ENCODE measurements at places on chromosomes 6 and 20. TPM values are rescaled to one million over a fixed set of nuclear protein-coding genes. Genes with fewer than 3 reads are reported as not detected.

The XRN2 gene
- 101 TPM for total RNA-seq

The THBS2 gene
- 33.5 TPM for total RNA-seq

The PABPC1L gene
- total RNA-seq: 88.3 TPM

The MTFR2 gene
- total RNA-seq: 8.5 TPM

The TPX2 gene
- total RNA-seq: 123 TPM

The SIRPG gene
- total RNA-seq: not detected

The RIPOR3 gene
- total RNA-seq: 5.4 TPM

The ZNF133 gene
- 13.9 TPM for total RNA-seq

The RRAGD gene
- total RNA-seq: 25.4 TPM

The SLC22A7 gene
- total RNA-seq: not detected

The GABRR1 gene
- 0.24 TPM for total RNA-seq
